Stimulated activated CD8-positive, alpha-beta memory T cell treated with anti-CD3 and anti-CD28 coated beads, Interleukin-15, amount 100 ng/mL, for 4 hours (primary cell): ENCODE measurements at places on chromosomes 1 and 21.

- no peak for DNase-seq
These were observed 62.9 kb downstream of the TRABD2B start for GRCh38 chr1:47934243-47934805.

- no peak for DNase-seq
These were observed 576 bp downstream of the CCN1 start for GRCh38 chr1:85580872-85581801.

DNA sequence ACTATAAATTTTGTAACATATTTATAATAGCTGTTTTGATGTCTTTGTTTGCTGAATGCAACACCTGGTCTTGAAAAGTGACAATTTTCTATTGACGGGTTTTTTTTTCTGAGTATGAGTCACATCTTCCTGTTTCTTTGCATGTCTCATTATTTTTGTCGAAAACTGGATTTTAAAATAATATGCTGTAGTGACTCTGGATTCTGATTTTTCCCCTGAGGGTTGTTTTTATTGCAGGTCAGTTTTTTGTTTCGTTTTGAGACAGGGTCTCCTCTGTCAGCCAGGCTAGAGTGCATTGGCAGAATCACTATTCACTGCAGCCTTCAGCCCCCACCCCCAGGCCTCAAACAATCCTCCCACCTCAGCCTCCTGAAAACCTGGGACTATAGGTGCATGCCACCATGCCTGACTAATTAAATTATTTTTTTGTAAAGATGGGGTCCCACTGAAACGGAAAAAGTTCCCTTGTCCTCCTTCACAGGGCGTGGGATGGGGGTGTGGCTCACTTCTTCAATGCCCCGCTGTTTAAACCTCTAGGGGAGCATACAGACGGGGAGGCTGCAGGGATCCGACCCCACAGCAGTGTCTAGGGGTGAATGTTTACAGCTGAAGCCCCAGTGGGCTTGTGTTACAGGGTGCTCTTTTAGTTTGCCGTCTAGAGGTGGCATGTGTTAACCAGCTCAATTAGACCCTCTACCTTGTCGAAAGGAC, 11.3 kb upstream of the PPIE start:
- DNase-seq: no peak

DNA sequence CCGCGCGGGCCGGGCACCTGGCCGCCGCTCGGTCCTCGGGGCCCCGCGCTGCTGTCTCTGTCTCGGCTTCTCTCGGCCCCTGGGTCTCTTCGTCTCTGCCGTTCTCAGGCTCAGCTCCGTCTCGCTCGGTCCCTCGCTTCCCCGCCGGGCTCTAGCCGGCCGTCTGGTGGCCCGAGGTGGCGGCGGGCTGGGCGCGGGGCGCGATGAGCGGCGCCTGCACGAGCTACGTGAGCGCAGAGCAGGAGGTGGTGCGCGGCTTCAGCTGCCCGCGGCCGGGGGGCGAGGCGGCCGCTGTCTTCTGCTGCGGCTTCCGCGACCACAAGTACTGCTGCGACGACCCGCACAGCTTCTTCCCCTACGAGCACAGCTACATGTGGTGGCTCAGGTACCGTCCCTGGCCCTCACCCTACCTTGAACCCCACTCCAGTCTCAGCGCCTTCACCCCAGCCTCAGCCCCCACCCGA, 355 bp downstream of the SHISAL2A start:
- peak; percentile 16 for DNase-seq

- DNase-seq: no peak
These were observed 119.9 kb upstream of the F3 start for GRCh38 chr1:94661431-94661932.
